ENCODE measurements at places on chromosomes 1 and 21.

GRCh38 chr1:45535988-45536766, 14.4 kb upstream of the AKR1A1 start:
- peak; percentile 20 for DNase-seq

DNA sequence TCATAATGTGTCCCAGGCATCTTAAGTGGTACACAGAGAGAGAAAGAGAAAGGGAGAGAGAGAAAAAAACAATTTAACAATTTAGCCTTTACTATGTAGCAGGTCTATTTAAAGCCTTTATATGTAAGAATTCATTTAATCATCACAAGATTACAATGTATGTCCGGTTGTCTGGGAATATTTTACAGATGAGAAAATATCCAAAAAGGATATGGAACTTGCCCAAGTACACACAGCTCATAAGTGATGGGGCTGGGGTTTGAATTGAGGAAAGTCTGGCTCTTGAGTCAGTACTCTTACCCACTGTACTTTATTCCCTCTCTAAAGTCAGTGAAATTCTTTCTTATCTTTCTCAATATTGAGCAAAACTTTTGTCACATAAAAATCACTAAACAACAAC, 104.6 kb downstream of the LYPLAL1 start:
- no peak for DNase-seq

DNA sequence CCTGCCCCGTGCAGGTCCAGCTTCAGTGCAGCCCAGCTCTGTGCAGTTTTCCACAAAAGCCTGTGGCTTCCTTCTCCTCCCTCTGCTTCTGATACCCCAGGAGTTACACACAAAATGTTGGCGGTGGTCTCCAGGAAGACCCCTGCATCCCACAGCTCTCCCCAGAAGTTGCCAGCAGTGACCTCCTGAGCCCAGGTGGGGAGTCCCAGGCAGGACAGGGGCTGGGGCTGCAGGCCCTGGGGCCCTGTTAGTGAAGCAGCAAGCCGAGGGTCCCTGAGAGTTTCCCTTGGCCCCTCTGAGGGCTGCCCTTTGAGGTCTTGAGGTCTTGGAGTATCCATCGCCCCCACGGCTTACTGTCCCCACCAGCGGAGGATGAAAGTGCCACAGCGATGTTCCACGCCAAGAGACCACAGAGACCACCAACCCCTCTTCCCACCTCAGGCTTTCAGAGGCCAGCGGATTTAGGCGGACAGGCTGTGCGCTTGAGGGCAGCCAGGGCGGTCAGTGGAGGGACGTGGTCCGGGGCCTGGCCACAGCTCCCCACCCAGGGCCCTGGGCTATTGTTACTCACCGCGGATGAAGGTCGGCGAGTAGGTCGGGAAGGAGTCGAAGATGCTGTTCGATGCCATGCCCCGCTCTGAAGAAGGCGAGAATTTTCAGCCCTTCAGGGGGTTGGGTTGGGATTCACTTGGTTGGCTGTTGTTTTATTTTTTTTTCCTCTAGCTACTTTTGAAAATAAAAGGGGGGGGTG, 34.0 kb upstream of the RUNX3 start:
- DNase-seq = no peak

DNA sequence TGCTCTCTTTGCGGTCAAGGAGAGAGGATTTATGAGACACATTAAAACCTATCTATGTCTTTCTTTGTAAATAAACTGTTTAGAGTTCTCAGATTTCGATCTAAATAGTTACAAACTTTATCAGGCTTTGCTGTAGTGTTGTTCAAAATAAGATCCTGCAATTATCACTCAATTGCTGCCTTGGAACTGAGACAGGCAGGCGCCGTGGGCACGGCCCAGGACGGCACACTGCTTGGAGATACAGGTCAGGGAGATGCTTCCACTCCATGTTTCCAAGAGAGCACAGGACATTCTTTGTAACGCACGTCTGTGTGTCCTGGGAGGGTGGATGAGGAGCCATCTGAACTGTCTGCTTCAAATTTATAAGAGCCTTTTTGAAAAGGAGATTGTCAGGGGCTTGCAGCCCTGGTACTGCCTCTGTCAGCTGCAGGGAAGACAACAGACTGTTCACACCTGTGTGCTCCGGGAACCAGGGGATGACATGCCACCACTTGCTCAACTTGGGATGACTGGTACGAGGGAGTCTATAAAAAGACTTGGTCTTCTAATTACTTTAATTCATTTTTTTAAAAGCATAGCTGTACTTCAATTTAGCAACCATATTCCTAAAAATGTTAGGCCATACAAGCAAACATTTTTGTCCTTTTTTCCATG, 472.9 kb upstream of the RUNX1 start:
- DNase-seq = no peak

GRCh38 chr1:75392278-75392677, 218.6 kb downstream of the SLC44A5 start:
- no peak for DNase-seq

DNA sequence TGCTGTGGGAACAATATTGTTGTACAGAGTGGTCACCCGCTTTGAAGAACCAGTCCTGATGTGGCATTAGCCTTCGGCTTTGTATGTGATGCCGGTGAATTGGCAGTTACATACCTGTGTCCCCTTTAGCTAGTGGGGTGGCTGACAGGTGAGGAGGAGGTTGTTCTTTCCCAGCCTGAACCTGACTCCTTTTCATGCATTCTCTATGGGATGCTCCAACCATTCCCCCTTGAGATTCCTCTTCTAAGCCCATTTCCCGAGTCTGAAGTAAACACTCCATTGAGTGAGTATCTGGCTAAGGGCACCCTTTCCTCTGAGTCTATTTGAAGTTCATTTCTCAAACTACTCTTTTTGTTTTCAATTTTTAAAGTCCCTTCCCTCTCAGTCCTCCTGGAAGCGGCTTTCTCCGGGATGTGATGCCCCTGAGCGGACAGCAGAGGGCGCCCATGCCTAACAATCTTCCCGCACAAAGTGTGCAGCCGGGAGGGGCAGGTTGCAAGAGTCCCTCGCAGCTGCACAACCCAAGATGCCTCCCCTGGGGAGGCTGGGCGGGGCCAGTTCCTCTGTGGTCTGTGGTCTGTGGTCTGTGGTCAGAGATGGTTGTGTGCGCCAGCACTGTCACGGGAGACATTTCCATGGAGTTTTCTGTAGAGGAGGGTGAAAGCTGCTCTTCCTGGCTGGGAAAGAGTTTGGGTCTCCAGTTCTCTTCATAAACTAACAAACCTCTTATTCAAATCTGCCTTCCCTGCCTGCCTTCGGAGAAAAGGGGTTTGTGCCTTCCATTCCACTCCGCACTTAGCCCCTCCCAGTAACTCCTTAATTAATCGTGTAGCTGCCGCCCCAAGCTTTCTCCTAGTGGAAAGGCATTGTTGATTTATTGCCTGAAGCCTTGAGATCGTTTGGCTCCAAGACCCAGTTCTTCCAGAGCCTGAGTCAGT, 36.4 kb upstream of the LMX1A start:
- peak; percentile 92 for DNase-seq

- DNase-seq = no peak
Observed at GRCh38 chr1:159897962-159898361, 2.0 kb downstream of the CFAP45 start.

- DNase-seq = no peak
Observed at GRCh38 chr21:23099185-23099584, 2101.0 kb downstream of the NCAM2 start.

- DNase-seq = peak; percentile 12
Observed at GRCh38 chr21:42561762-42562650, 48.4 kb downstream of the SLC37A1 start.

DNA sequence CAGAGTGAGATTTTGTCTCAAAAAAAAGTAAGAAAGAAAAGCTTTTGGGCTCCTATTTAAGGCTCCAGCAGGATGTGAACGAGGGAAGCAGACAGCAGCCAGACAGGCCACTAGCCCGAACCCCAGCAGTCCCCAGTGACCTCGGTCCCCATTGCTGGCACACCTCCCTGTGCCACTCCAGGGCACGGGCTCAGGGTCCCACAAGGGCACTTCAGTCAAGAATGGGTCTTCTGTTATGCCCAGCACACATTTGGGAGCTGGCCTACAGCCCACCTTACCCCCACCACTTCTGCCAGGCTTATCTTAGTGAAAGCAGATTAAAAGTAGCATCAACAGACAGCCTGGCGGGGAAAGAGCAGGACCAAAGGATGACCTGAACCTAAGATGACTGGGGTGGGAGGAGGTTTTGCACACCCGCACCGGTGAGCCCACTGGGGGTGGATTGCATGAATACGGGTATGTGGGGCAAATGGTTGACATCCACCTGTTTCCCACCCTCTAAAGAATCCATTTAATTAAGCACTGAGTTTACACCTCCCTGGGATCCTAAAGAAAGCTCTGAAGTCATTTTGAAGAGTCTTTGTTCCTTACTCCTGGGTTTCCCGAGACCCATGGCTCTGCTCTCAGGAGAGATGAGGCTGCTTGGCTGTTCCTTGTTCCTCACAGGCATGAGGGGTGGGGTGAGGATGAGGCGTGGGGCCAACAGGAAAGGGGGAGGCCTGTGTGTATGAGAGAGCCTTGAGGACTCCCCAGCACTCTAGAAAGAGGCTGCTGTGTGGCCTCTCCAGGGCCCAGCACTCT, 4.7 kb downstream of the CHI3L1 start:
- DNase-seq = no peak

DNA sequence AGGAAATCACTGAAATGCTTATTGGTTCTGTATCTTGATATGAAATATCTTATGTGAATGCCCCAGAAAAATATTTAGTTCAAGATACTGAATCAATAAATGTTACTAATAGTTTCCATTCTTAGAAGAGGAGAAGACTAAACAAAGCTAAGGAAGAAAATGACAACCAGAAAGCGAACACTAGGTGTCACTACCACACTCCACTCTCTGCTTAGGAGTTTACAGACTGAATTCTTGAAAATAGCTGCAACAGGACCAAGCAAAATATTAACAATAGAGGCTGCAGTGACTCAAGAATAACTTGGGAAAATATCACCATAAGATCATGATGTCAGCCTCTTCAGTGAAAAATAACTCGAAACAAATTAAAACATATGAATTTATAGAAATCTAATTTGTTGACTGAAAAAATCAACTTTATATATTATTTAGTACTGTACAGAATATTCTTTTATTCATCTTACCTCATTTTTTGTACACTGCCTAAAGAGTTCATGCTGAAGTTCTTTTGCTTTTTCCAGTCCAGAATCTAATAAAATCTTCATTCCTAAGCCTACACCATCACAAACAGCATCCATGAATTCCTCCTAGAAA, 61.6 kb downstream of the KIF14 start:
- peak; percentile 58 for DNase-seq

- no peak for DNase-seq
Observed at GRCh38 chr1:156813298-156813697, 3.4 kb downstream of the SH2D2A start.

DNA sequence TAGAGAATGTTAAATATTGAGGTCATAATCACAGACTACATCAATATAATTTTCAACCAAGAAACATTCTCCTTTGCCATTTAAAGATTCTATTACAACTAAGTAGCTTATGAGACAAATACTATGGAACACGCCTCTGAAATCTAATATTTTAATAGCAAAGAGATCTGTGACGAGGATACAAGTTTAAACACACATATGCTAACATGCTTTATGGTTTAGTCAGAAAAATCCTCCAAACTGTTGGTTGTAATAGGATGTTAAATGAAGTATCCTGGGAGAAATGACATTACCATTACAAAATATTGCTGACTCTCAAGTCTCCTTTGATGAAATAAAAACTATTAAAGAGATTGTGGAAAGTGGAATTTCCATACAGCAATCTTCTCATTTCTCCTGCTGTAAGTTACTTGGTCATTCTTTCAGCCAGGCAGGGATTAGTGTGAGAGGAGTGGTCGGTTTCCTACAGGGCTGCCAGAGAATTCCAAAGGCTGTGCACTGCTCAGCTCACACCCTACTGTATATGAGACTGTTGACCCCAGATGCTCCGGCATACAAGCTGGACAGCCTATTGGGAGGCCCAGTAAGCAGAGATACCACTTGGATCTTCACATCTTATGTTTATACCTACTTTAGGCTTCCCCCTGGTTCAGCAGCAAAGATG, 26.6 kb downstream of the SCYL3 start:
- no peak for DNase-seq

GRCh38 chr1:86423473-86423872, 498 bp upstream of the CLCA2 start:
- DNase-seq = no peak

All from hematopoietic multipotent progenitor cell treated with erythropoietin and hydrocortisone succinate and interleukin-3 and kit ligand, for 8 days (in vitro differentiated cells).